ENCODE measurements at places on chromosomes 3 and 15. TPM values are rescaled to one million over a fixed set of nuclear protein-coding genes. Genes with fewer than 3 reads are reported as not detected.
A peak's percentile ranks its signal among the peaks of the same experiment; 100 is the strongest.

The PRKCD gene
- total RNA-seq, result 10.8 TPM

GRCh38 chr3:195906865-195907683 is 1.3 kb downstream of the TNK2 start:
- peaks cover 28% of the 10 kb centered on the region for H3K4me1 ChIP-seq
- no peak for DNase-seq
- H3K27me3 ChIP-seq, result peaks cover 11% of the 10 kb centered on the region
- H3K4me3 ChIP-seq, result peak overlapping the region; percentile 92
- no peaks in the 10 kb centered on the region for H3K36me3 ChIP-seq

DNA sequence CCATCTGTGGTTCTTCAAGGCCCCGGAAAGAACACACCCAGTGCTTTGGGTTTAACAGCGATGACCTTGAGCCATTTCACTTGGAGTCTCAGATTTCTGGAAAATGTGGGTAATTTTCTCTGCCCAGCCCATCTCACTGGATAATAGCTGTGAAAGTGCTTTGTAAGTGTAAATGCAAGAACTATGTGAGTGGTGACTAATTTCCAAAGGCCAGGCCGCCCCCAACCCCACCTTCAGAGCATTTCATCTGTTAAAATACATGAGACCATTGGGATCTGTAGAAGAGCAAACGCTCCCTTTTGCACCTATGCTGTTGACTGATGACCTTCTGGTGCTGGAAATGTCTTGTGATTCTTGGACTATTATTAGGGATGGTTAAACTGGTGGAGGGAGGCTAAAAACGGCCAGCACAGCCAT is 196.8 kb upstream of the LPP start:
- no peaks in the 10 kb centered on the region for H3K36me3 ChIP-seq
- no peaks in the 10 kb centered on the region for H3K4me1 ChIP-seq
- no peaks in the 10 kb centered on the region for H3K27me3 ChIP-seq
- no peak overlapping the region for H3K4me3 ChIP-seq

DNA sequence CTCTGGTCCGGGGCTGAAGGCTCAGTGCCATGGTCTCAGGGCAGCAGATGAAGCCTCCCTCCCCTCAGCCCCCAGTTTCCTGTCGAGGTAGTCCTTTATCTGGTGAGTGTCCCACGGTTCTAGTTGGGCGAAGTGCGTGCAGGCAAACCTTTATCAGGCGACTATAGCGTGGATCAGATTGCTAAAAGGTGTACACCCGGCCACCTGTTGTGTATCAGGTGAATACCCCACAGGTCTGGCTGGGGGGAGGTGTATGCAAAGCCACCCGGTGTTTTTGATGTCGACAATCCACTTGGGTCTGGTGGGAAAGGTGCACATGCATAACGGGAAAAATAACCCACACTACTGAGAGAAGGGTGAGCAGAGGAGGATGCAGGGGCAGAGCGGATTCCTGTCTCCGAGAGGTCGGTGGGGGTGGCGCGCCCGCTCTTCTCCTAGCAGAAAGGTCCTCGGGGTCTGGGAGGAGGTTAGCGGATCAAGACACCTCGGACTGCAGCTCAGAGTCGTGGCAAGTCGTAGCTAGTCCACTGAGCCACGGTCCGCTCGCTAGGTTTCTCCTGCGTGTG is 507 bp downstream of the SLC12A6 start:
- no peak for DNase-seq
- peaks cover 12% of the 10 kb centered on the region for H3K36me3 ChIP-seq
- H3K4me1 ChIP-seq, result peaks cover 27% of the 10 kb centered on the region
- H3K4me3 ChIP-seq, result peak overlapping the region; percentile 88

The INTS14 gene
- 53.1 TPM for total RNA-seq

DNA sequence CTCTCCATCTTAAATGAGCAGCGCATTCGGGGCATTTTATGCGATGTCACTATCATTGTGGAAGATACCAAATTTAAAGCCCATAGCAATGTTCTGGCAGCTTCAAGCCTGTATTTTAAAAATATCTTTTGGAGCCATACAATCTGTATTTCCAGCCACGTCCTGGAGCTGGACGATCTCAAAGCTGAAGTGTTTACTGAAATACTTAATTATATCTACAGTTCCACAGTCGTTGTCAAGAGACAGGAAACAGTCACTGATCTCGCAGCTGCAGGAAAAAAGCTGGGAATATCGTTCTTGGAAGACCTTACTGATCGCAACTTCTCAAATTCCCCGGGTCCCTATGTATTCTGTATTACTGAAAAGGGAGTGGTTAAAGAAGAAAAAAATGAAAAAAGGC is 44.4 kb upstream of the RASA2 start:
- no peaks in the 10 kb centered on the region for H3K27me3 ChIP-seq
- H3K4me1 ChIP-seq, result peaks cover 20% of the 10 kb centered on the region
- no peak overlapping the region for H3K4me3 ChIP-seq
- H3K36me3 ChIP-seq, result peaks cover 27% of the 10 kb centered on the region
- H3K27ac ChIP-seq, result peak overlapping the region; percentile 47

The SPSB4 gene
- 35.1 TPM for total RNA-seq

GRCh38 chr3:180417241-180417640 is 184.7 kb upstream of the TTC14 start:
- H3K4me3 ChIP-seq, result no peak overlapping the region
- no peaks in the 10 kb centered on the region for H3K36me3 ChIP-seq
- H3K4me1 ChIP-seq, result peaks cover 18% of the 10 kb centered on the region
- no peaks in the 10 kb centered on the region for H3K27me3 ChIP-seq

DNA sequence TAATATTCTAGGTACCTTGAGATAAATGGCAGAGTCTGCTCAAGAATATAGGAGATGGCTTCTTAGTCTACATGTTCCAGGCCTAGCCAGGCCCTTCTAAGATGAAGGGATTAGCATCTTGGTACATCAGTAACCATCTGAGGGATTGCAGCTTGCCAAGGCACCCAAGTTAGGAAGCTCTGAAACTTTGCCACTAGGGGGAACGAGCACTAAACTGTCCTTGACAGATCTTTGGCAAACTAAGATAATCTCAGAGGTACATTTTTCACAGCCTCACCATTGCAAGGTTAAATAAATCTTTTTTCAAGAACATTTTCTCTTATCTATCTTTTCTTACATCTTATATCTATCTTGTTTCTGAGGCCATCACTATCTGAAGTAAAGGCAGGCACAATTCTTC is 351.2 kb downstream of the RAP2B start:
- H3K27me3 ChIP-seq, result no peaks in the 10 kb centered on the region
- H3K4me3 ChIP-seq, result no peak overlapping the region
- H3K36me3 ChIP-seq, result no peaks in the 10 kb centered on the region
- H3K4me1 ChIP-seq, result no peaks in the 10 kb centered on the region
- DNase-seq, result no peak

DNA sequence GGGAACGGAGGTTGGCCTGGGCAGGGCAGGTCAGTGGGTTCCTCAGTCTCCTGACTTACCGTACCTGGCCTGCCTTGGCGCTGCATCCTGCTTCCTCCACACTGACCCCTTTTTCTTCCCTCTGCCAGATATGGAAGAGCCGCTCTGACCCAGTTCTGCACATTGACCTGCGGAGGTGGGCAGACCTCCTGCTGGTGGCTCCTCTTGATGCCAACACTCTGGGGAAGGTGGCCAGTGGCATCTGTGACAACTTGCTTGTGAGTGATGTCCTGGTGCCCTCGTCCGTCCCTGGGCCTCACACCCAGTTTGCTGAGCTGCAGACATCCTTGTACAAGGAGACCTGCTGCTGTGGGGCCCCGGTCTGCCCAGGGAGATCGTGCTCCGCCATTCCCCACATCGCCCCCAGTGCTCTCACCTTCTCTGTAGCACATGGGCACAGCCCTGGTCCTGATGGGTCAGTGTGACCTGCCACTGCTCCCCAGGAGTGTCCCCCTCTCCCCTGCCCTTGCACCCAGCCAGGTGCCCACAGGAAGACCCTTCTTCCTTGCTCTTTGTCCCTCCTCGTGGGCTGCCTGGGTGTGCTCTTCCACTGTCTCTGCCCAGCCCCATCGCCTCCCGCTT is 21.0 kb downstream of the PPCDC start:
- H3K4me3 ChIP-seq, result no peak overlapping the region
- peak overlapping the region; percentile 55 for H3K27ac ChIP-seq
- no peak for DNase-seq
- peaks cover 23% of the 10 kb centered on the region for H3K4me1 ChIP-seq
- H3K27me3 ChIP-seq, result no peaks in the 10 kb centered on the region

- H3K27me3 ChIP-seq, result no peaks in the 10 kb centered on the region
- H3K36me3 ChIP-seq, result no peaks in the 10 kb centered on the region
- H3K4me1 ChIP-seq, result peaks cover 18% of the 10 kb centered on the region
Observed at GRCh38 chr3:179603831-179604230, 607 bp downstream of the MRPL47 start.

DNA sequence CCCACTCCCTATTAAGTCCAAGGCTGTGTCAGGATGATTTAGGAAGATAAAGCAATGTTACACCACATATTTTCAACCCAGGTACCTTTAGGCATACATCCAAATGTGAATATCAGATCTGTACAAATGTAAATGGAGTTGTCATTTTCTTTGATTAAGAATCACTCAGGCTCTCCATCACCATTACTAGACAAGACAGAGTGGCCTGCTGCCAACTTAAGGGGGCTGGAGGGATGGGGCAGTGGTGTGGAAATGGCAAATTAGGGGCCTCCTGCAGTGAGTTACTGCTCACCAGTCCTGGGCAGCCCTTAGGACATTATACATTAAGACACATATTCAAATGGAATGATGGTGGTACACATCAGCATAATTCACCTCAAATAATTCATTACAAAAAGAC is 211.0 kb downstream of the TNIK start:
- no peaks in the 10 kb centered on the region for H3K4me1 ChIP-seq
- no peak for DNase-seq
- H3K27me3 ChIP-seq, result no peaks in the 10 kb centered on the region

The CP gene
- total RNA-seq, result 0.42 TPM

DNA sequence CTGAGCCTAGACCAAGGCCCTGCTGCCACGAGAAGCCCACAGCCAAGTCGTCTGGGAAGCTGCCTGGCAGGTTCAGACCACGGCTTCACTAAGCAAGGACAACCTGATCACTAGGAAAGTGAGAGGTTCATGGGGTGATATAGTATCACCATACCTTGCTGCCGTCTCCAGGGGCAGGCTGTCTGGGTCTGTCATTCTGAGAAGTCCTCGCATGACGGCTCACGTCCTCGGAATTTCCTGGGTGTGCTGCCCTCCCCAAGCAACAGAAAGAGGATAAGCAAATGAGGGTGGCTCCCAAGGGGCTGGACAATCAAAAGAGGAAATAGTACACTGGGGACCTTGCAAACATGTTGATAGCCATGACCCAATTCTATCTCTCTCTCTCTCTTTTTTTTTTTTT is 207.4 kb upstream of the IGF1R start:
- H3K36me3 ChIP-seq, result no peaks in the 10 kb centered on the region
- no peak overlapping the region for H3K4me3 ChIP-seq
- peak overlapping the region; percentile 64 for H3K27ac ChIP-seq
- DNase-seq, result no peak
- peaks cover 3% of the 10 kb centered on the region for H3K27me3 ChIP-seq

- H3K4me3 ChIP-seq, result no peak overlapping the region
- peaks cover 18% of the 10 kb centered on the region for H3K4me1 ChIP-seq
- no peak for DNase-seq
- H3K27ac ChIP-seq, result no peak overlapping the region
- H3K36me3 ChIP-seq, result no peaks in the 10 kb centered on the region
Observed at GRCh38 chr3:99952306-99952705, 134.6 kb downstream of the CMSS1 start.

The DZIP1L gene
- total RNA-seq, result 28.1 TPM

DNA sequence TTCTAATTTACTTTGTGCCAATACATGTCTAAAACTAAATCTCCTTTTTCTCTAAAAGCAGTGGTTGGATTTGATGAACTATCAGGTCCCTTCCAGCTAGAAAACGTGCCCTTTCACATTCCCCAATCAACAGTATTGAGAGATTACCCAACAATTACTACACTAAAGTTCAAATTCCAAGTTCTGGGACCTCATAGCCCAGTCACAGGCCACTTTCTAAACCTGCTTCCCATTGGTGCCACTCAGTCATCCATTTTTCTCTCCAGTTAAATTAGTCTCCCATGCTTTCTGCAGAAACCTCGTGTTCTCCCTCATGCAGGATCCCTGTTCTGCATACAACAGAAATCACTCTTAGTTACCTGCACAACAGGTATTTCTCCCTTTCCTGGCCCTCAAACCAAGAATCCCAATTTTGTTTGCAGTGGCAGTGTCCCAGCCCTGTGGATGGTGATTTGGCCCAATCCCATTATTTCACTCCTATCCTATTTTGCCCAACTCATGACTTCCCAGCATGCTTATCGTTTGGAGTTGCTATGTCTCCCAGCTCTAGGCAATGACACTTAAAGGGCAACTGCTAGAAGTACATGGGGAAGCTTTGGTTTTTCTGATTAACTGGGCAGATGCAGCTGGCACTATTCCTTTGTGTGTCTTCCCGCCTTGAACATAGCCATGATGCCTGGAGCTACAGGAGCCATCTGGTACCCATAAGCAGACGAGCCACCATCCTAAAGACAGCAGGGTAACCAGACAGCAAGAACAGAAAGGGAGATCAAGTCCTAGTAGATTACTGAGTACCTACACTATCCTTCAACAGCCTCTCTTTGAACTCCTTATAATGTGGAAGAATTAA is 224.2 kb downstream of the MINAR1 start:
- DNase-seq, result no peak
- no peak overlapping the region for H3K4me3 ChIP-seq
- H3K4me1 ChIP-seq, result no peaks in the 10 kb centered on the region
- no peaks in the 10 kb centered on the region for H3K36me3 ChIP-seq
- H3K27ac ChIP-seq, result no peak overlapping the region

The LRRN1 gene
- 77.6 TPM for total RNA-seq

The GPR149 gene
- total RNA-seq, result not detected

DNA sequence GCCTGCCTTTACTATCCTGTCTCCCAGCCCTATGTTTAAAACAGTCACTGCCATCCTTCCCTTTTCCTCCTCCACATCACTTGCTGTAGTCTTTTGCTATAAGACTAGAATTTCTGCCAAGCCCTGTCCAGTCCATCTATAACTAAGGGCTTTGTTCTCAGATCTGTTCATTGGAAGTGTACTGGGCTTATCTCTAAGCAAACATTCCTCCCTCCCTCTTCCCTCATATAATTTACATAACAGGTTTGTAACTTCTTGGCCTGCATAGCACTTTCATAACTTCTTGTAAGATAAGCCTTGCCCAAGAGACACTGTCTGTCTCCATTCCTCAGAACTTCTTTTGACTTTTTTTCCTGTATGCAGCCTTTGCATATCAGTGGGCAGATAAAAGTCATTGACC is 16.7 kb downstream of the TPRG1 start:
- no peak overlapping the region for H3K4me3 ChIP-seq
- no peaks in the 10 kb centered on the region for H3K27me3 ChIP-seq
- no peak overlapping the region for H3K27ac ChIP-seq
- DNase-seq, result no peak
- H3K36me3 ChIP-seq, result peaks cover 3% of the 10 kb centered on the region

The ZNF501 gene
- total RNA-seq, result 5.3 TPM

- peaks cover 11% of the 10 kb centered on the region for H3K27me3 ChIP-seq
- H3K36me3 ChIP-seq, result no peaks in the 10 kb centered on the region
- DNase-seq, result no peak
Observed at GRCh38 chr3:139202226-139202958, 141.4 kb upstream of the MRPS22 start.

GRCh38 chr3:8550611-8551010 is 49.0 kb downstream of the LMCD1 start:
- DNase-seq, result no peak
- no peak overlapping the region for H3K4me3 ChIP-seq
- H3K27ac ChIP-seq, result peak overlapping the region; percentile 53
- H3K27me3 ChIP-seq, result no peaks in the 10 kb centered on the region
- H3K4me1 ChIP-seq, result peaks cover 38% of the 10 kb centered on the region

GRCh38 chr15:59399465-59400102 is 26.9 kb upstream of the MYO1E start:
- H3K36me3 ChIP-seq, result no peaks in the 10 kb centered on the region
- H3K4me3 ChIP-seq, result no peak overlapping the region
- no peak overlapping the region for H3K27ac ChIP-seq
- peaks cover 11% of the 10 kb centered on the region for H3K27me3 ChIP-seq
- no peak for DNase-seq

The CCR3 gene
- total RNA-seq, result not detected

Data from neural crest cell (in vitro differentiated cells).